ENCODE measurements at places on chromosomes 13 and 19.

DNA sequence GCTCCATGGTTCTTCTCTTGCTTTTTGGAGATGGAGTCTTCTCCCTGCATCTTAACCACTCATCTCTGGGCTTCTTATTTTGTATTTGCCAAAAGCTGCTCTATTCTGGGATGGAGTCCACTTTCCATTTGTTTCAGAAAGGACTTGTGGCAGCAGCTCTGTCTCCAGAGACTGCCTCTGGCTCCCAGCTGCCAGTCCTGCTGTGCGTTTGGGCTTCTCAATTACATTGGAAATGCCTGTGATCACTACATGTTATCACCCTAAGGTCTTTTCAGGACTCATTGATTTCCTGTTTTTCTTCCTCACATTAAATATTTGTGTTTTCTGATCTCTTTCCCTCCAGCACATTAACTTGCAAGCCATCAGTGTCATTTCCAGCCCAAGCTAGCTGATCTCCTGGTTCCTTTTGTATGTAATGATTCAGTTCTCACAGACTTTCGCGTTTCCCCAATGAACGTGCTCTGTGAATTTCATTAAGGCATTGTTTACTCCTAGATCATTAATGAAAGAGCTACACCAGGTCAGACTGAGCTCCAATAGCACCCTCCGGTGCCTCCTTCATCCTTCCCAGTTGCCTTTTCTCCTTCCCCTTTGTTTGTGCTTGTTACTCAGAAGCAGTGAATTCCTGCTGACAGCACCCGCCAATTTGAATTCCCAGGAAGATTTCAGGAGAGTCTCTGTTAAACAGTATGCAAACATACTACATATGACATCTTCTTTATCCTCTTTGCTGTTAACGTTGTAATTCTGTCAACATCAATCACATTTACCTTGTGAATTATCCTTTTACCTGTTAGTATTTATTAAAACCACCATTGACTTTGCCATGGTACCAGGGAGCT lies 3.0 kb downstream of the CBY2 start:
- H3K27me3 ChIP-seq, result no peaks in the 10 kb centered on the region
- no peak for DNase-seq
- no peaks in the 10 kb centered on the region for H3K4me1 ChIP-seq
- H3K27ac ChIP-seq, result no peak overlapping the region
- no peak overlapping the region for H3K4me3 ChIP-seq
- no peaks in the 10 kb centered on the region for H3K36me3 ChIP-seq

DNA sequence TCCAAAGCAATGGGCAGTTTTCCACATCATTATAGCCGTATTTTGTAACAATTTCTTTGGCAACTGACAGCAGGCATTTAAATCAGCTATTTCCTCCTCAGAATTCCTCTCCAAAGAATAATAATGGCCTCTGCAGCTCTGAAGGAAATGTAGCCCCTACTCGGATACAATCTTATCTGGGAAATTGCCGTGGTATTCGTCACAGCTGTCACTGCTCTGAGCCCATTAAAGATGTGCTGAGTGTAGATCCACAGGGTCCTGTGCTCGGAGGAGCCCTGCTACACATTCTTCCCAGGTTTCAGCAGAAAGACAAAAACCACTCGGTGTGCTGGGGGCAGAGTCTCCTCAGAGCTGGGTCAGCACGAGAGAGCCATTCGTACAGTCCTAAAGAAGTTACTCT lies 33.1 kb downstream of the MZT1 start:
- no peaks in the 10 kb centered on the region for H3K27me3 ChIP-seq
- H3K27ac ChIP-seq, result no peak overlapping the region
- no peak for DNase-seq

DNA sequence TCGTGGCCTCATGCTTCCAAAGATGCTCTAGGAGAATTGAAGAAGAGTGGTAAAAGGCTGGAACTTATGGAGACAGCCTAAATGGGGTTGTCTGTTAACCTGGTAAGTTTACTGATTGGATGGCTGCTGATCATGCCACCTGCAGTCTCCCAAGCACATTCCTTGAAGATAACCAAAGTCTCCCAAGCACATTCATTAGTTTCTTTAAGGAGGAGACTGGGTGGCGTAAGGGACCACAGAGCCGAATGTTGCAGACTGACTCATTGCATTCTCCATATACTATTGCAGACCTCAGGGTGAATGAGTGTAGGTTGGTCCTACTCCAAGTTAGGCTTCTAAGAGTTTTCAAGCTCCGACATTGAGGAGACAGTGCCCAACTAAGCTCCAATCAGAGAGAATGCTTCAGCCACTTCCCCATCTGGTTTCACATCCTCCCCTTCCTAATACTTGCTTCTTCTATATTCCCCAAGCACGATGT lies at the start of gene IGFL3:
IGFL3 (minus strand) TSS at position 51 of the 478 bp plus-strand sequence; CDS start at position 12, 39 bp downstream.
- no peak within 1 kb of the TSS for H3K27ac ChIP-seq
- DNase-seq, result no peak
- H3K27me3 ChIP-seq, result no peaks in the 10 kb centered on the region
- H3K4me3 ChIP-seq, result no peak within 1 kb of the TSS

DNA sequence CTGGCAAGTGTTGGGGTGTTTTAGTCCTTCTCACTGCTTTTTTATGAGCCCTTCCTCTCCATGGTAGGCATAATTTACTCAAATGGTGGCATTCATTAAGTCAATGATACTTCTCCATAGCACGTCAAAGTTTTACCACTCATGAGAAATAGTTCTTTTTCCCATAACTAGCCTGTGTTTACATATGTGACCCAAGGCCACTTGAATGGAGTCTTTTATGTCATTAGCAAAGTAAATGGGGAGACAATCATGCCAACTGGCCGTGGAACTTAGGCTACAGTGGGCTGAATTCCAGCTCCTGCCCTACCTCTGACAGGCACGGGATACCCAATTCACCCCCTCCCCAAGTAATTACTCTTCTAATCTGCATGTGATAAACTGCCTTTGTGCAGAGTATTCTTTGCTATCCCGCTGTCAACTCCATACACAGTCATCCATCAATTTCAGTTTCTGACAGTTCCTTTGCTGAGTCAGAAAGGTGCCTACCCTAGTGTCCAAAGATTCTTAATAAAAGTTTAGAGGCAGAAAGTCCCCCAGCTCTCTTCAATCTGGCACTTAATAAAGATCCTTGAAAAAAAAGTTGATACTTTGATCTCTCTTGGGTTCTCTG lies 16.9 kb downstream of the PROSER1 start:
- H3K4me3 ChIP-seq, result no peak overlapping the region
- peaks cover 8% of the 10 kb centered on the region for H3K4me1 ChIP-seq
- peaks cover 8% of the 10 kb centered on the region for H3K36me3 ChIP-seq
- no peak overlapping the region for H3K27ac ChIP-seq
- no peak for DNase-seq

GRCh38 chr19:8252922-8253589 lies 43.9 kb downstream of the CERS4 start:
- H3K27me3 ChIP-seq, result no peaks in the 10 kb centered on the region
- peaks cover 5% of the 10 kb centered on the region for H3K4me1 ChIP-seq
- H3K27ac ChIP-seq, result no peak overlapping the region
- peak; percentile 96 for DNase-seq

DNA sequence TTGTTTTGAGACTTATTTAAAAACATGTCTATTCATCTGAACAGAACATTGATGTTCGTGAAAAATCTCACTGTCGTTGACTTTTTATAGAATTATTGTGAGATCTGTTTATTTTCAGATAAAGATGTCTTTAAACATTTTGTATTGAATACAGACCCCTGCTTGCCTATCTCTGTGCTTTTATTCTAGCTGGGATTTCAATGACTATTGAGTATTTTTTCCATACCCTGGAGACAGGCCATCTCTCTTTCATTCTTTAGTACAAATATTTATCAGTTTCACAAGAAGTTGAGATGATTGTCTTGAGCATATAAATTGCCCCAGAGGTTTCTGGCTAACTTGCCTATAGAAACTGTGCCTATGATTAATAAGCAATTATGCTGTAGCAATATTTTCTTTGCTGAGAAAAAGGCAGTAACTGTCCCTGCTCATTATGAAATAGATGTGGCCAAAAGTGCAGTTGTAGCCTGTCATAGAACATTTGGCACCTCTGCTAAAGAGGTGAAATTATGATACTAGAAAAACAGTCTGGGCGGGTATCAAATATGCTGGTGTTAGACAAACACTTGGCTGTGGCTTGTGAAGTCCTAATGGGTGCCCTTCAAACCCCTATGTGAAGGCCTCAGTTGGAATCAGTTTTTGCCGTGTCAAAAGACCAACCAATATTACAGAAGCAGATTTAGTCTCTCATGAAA lies 360.6 kb downstream of the HS6ST3 start:
- DNase-seq, result no peak
- no peaks in the 10 kb centered on the region for H3K4me1 ChIP-seq
- no peaks in the 10 kb centered on the region for H3K27me3 ChIP-seq
- H3K36me3 ChIP-seq, result no peaks in the 10 kb centered on the region
- H3K4me3 ChIP-seq, result no peak overlapping the region

- H3K4me1 ChIP-seq, result no peaks in the 10 kb centered on the region
- no peak for DNase-seq
- no peak overlapping the region for H3K4me3 ChIP-seq
- H3K27me3 ChIP-seq, result no peaks in the 10 kb centered on the region
- peaks cover 10% of the 10 kb centered on the region for H3K36me3 ChIP-seq
- peak overlapping the region; percentile 22 for H3K27ac ChIP-seq
Measured at GRCh38 chr19:13978351-13979243, 26.3 kb downstream of the DCAF15 start.

- no peak overlapping the region for H3K4me3 ChIP-seq
- DNase-seq, result no peak
- H3K36me3 ChIP-seq, result peaks cover 6% of the 10 kb centered on the region
- H3K4me1 ChIP-seq, result peaks cover 8% of the 10 kb centered on the region
- peak overlapping the region; percentile 64 for H3K27ac ChIP-seq
Measured at GRCh38 chr13:98476538-98476966, 100.4 kb downstream of the STK24 start.

DNA sequence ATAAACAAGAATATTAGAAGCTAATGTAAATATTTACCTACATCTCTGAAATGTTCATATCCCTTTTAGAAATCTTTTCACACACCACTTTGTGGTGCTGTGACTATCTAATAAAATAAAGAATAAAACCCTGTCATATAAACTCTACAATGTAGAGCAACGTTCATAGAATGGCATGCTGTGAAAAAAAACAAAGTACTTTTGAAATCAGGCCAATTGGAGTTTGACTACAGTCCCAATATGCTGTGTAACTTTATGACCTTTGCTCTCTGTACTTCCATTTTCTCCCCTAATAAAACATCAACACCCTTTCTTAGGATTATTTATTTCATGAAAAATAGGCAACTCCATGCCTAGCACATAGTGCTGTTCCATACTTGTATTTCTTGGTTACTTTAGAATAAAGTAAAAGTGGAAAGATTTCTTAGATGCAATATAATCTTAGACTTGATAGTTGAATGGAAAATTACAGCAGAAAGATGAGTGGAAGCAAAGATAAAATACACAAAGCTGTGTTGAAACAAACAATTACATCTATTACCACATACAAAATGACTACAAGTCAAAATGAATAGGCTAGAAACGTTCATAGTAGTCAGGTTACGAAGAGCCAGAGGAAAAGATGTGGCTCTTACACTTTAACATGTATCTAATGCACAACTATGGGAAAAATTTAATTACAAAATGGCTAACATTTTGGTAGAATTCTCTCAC lies 613.2 kb upstream of the SLITRK5 start:
- H3K4me1 ChIP-seq, result no peaks in the 10 kb centered on the region
- H3K27me3 ChIP-seq, result no peaks in the 10 kb centered on the region
- H3K4me3 ChIP-seq, result no peak overlapping the region
- H3K27ac ChIP-seq, result no peak overlapping the region

- H3K4me3 ChIP-seq, result peak overlapping the region; percentile 13
- no peak for DNase-seq
- H3K4me1 ChIP-seq, result peaks cover 27% of the 10 kb centered on the region
- H3K27me3 ChIP-seq, result no peaks in the 10 kb centered on the region
- H3K27ac ChIP-seq, result peak overlapping the region; percentile 4
Measured at GRCh38 chr19:3986260-3987041, 1.2 kb upstream of the EEF2 start.

DNA sequence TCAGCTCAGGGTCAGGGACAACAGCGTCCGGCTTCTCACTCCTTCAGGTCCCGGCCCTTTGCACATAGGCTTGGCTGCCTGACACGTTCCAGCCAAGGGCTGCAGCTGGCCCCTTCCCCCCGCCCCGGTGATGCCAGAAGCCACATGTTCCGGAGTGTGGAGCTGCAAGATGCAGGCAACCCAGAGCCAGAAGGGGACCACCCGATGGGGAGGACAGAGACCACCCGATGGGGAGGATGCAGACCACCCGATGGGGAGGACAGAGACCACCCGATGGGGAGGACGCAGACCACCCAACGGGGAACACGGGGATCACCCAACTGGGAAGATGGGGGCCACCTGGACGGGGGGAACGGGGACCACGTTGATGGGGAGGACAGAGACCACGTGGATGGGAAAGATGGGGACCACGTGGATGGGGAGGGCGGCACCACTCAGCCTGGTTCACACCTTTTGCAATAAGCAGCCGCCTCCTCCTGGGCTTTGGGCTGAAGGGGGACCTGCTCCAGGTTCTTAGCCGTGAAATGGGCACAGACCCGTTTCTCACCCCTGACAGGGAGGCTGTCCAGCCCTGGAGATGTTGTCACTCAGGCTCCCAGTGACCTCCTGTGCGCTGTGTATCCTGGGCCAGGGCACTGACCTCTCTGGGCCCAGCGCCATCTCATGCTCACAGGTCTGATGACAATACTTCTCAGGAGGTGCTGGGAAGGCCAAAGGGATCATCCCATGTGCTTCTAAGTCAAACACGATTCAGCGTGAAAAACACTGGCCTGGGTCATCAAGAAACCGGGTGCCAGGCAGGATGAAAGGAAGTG lies 34.5 kb downstream of the C13orf46 start:
- H3K4me3 ChIP-seq, result no peak overlapping the region
- no peaks in the 10 kb centered on the region for H3K27me3 ChIP-seq
- peak; percentile 63 for DNase-seq
- H3K4me1 ChIP-seq, result no peaks in the 10 kb centered on the region

GRCh38 chr13:85500696-85501256 lies 298.4 kb downstream of the SLITRK6 start:
- no peaks in the 10 kb centered on the region for H3K4me1 ChIP-seq
- DNase-seq, result no peak

DNA sequence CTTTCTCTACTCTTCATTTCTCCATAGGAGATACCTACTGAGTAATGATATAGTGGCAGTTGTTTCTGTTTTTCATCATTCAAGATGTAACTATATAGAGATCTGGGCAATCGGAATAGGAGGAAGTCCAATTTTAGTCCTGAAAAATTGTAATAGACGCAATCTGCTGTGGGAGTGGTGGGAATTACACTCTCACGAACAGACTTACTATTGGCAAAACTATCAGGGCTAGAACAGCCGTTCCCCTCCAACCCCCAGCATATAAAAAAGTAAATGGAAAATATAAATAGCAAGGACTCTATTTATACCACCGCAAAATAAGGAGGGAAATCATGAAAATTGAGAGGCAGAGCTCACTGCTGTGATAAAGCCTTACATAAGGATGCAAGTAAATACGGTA lies 330.1 kb downstream of the FGF14 start:
- no peaks in the 10 kb centered on the region for H3K36me3 ChIP-seq
- no peak overlapping the region for H3K4me3 ChIP-seq
- no peaks in the 10 kb centered on the region for H3K4me1 ChIP-seq
- H3K27me3 ChIP-seq, result no peaks in the 10 kb centered on the region
